ENCODE measurements at places on chromosomes 4 and X. TPM values are rescaled to one million over a fixed set of nuclear protein-coding genes. Genes with fewer than 3 reads are reported as not detected.

The PDLIM3 gene
- 4.5 TPM for polyA plus RNA-seq

The ATP1B4 gene
- not detected for polyA plus RNA-seq

DNA sequence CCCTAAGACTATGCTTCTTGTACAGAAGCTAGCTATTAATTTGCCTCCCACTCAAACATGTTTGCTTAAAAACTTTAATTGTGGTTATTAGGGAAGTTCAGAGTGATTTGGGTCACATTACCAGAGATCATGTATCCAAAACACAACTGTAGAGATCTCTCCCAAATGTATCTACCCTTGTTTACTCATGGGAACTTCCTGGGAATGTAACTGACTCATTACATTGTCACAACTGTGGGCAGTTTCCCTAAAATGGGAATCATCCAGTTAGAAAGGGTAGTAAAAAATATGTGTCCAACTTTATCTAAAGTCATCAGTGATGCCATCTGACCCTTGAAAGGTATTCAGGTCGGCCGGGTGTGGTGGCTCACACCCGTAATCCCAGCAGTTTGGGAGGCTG is 40.3 kb upstream of the GLRA3 start:
- DNase-seq, result no peak

GRCh38 chrX:130482871-130483270 is 81.1 kb downstream of the RBMX2 start:
- DNase-seq, result no peak

GRCh38 chrX:88202149-88202548 is 544.9 kb upstream of the CPXCR1 start:
- DNase-seq, result no peak

DNA sequence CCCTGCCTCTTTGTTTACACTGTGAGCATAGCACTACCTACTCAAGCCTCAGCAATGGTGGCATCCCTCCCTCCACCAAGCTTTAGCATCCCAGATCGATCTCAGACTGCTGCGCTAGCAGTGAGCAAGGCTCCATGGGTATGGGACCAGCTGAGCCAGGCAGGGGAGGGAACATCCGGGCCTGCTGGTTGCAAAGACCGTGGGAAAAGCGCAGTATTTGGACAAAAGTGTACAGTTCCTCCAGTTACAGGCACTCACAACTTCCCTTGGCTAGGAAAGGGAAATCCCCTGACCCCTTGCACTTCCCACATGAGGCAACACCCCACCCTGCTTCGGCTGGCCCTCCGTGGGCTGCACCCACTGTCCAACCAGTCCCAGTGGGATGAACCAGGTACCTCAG is 26.5 kb downstream of the EGF start:
- no peak for DNase-seq

GRCh38 chr4:78414116-78414515 is 137.5 kb upstream of the ANXA3 start:
- DNase-seq, result no peak

DNA sequence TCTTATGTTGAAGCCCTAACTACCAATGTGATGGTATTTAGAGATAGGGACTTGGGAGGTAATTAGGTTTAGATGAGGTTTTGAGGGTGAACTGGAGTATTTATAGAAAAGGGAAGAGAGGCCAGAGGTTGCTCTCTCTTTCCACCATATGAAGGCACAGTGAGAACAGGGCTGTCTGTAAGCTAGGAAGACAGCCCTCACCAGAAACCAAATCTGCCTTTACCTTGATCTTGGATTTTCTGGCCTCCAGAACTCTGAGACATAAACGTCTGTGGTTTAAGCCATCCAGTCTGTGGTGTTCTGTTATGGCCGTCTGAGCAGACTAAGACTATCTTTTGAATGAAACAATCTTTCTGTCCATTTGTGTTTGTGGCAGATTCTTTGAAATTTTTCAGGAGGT is 223.7 kb downstream of the PDHA2 start:
- DNase-seq, result no peak

Measured in renal pelvis (tissue), 12 donors.